ENCODE measurements at places on chromosomes 5 and 9.

DNA sequence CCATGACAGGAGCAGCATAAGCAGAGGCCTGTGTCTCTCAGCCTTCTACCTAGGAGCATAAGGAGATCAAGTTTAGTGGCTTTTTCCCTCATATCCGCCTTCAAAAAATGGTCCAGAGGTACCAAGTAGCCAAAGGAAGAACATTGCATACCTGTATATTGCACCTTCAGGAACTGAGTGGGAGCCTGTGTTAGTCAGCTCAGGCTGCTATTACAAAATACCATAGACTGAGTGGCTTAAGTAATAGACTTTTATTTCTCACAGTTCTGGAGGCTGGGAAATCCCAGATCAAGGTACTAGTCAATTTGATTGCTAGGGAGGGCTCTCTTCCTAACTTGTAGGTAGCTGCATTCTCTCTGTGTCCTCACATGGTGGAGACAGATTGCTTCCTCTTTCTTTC is 597.4 kb upstream of the PTGER4 start:
- no peak for DNase-seq

- DNase-seq, result no peak
Measured at GRCh38 chr5:3590967-3591900, 4.4 kb upstream of the IRX1 start.

- DNase-seq, result no peak
Measured at GRCh38 chr9:129121483-129121882, 10.3 kb downstream of the PTPA start.

DNA sequence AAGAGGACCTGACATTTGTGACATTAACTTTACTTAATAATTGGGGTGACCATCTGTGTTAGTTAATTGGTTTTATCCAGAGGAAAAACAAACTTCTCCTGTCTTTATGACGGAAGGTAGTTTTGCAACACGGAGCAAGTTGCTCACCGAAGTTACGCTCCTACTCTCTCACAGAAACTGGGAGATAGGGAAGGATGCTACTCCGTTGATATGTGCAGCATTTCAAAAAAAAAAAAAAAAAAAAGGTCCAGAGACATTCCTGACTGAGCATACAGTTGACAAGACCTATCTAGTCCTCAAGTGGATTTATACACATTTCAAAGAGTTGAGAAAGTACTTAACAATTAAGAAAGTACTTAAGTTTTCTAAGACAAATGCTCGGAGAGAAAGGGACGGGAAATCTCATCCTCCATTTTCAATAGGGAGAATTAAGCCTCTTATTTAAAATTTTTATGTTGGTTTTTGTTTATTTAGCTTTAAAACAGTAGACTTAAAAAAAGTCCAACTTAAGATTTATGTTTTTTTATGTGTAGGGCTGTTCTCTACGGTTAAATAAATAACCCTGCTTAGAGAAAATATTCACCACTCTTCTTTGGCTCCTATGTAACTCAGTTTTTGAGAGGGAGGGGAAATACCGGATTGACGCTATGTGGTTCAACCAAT is 455 bp upstream of the FER start:
- no peak for DNase-seq

GRCh38 chr9:134877541-134877940 is 3.1 kb upstream of the FCN2 start:
- no peak for DNase-seq

DNA sequence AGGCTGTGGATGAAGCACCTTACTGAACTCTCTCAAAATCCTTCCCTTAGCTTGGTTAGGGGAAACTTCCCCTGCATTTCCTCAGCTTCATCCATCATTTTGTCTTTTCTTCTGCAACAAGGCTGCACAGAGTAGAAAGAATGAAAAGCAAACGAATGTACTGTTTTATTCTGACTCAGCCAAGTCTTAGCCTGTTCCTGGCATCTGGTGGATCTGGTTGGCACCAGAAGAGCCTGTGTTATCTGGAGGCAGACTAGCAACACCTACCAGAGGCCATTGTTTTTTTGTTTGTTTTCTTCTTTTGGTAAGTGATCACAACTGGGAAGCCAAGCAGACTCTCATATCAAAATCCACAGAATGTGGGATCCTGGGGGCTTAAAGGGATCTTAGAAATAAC is 200.7 kb downstream of the FANCC start:
- DNase-seq, result no peak

DNA sequence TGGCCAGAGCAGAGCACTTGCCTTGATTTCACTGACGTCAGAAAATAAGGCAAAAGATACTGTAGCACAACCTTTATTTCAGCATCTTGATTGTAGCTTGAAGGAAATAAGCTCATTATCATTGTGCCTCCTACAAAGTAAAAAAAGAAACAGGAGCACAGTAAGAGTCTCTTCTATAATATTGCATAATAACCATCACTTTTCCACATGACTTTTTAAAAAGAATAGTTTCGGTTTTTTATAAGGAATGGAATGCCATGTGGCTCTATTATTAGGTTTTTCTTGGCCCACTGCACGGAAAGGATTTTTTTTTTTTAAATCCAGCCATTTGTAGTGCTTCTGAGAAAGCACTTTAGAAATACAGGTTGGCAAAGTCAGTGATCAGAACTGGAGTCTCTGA is 655.3 kb downstream of the LRRC70 start:
- no peak for DNase-seq

GRCh38 chr5:72233835-72234234 is 86.2 kb downstream of the MRPS27 start:
- no peak for DNase-seq

GRCh38 chr5:10352430-10353240 is 860 bp upstream of the MARCHF6 start:
- DNase-seq, result no peak

GRCh38 chr5:149583394-149583793 is 2.1 kb downstream of the ARHGEF37 start:
- DNase-seq, result no peak

DNA sequence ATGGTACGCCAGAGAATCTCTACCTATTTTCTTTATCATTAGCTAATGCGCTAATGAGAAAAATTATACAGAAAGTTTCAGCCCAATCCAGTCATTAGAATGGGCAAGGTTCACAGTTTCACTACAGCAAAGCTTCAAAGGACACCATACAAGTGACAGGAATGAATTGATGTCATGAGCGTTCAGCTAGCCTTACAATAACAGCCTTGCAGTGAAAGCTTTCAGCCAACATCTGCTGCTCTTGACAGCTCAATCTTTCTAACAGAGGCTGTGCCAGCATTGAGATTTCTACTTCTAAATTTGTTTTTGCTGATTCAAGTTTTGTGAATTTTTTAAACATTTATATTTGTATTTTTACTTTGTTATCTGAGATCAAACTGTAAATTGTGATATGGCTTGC is 302.4 kb upstream of the FAM174A start:
- DNase-seq, result peak; percentile 6

- no peak for DNase-seq
Measured at GRCh38 chr5:124630767-124631704, 115.4 kb downstream of the ZNF608 start.

- no peak for DNase-seq
Measured at GRCh38 chr9:38689678-38690077, 30.3 kb downstream of the FAM240B start.

DNA sequence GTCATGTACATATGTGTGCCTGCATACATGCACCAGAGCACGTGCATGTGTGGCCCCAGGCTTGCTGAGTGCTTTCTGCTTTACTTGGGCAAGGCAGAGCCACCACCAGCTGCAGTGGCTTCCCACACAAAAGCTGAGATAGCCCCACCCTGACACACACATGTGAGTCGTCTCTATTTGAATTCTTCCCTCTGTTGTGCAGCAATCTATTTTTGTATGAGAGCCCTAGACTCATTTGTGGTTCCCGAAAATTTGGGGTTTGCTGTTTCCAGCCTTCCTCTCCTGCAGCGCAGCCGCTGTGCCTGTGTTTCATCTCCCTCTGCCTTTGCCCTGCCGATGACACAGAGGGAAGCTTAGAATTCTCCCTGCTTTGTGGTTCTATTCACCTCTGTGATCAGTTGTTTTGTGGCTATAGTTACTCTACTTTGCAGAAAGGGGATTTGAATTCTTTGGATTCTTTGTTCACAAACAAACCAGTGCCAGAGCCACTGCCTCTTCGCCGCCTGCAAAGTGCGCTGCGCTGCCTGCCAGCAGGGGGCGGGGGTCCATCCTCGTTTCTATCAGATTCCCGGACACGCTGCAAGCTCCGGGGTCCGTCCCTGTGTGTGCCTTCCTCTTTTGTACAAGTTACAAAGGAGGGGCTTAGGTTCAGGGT is 95.8 kb upstream of the DAP start:
- peak; percentile 53 for DNase-seq

GRCh38 chr9:107639426-107639825 is 149.9 kb upstream of the KLF4 start:
- DNase-seq, result no peak

DNA sequence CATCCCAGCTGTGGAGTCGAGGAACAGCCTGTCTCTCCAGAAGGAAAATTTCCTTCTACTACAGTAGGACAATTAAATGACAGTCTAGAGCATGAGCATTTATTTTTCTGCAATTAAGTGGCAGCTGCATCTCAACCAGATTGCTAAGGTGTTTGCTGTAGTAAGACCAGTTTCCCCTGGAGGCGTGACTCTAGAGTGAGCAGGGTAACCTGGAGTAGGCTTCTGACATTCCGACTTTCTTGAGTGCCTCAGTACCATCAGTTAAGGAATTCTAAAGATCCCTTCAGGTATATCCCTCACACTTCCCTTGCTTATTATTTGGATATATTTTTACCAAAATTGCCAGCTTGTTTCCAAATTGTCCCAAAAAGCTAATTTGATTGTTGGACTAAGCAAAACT is 59.2 kb upstream of the IRX2 start:
- no peak for DNase-seq

- no peak for DNase-seq
Measured at GRCh38 chr5:35856765-35857351, at the start of gene IL7R. IL7R (plus strand) TSS chr5:35856891; CDS start chr5:35856978, 87 bp downstream.

GRCh38 chr5:151420127-151420526 is 27.3 kb upstream of the SLC36A1 start:
- DNase-seq, result no peak

- DNase-seq, result no peak
Measured at GRCh38 chr5:107090506-107090905, 580.2 kb downstream of the EFNA5 start.

- DNase-seq, result no peak
Measured at GRCh38 chr9:95971815-95972214, 96.3 kb downstream of the ERCC6L2 start.

GRCh38 chr5:89313804-89314588 is 431.0 kb upstream of the MEF2C start:
- no peak for DNase-seq

DNA sequence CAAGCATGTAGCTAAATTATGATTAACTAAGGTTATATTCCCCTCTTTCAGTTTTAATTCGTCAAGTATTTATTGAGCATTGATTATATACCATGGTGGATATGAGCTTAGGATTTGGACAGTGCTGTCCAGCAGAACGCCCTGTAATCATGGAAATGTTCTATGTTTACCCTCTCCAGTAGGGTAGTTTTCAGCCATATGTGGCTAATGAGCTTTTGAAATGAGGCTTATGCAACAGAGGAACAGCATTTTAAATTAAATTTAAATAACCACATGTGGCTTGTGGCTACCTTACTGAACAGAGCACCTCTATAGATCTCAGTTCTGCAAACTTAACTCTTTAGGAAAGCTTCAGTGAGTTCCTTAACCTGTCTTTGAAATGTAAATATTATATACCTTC is 59.1 kb downstream of the JMY start:
- DNase-seq, result no peak

DNA sequence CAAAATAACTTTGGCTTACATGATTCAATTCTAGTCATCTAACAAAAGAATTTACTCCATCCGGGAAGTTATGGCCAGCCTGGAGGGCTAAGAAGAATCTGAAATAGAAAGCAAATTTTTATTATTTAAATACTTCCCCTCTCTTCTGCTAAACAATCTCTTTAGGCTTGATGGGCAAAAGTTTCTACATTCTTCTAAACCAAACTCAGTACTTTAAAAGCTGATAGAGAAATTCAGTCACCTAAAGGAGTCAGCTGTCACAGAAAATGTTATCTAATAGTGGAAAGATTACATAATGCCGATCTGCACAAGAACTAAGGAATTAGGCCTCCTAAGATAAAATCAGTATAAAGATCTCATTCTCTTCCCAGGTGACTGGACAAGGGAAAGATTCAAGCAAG is 32.4 kb downstream of the GNAQ start:
- no peak for DNase-seq

GRCh38 chr9:4020755-4021296 is 279.0 kb downstream of the GLIS3 start:
- DNase-seq, result no peak

- no peak for DNase-seq
Measured at GRCh38 chr9:129624168-129624759, 1.7 kb upstream of the NTMT1 start.

DNA sequence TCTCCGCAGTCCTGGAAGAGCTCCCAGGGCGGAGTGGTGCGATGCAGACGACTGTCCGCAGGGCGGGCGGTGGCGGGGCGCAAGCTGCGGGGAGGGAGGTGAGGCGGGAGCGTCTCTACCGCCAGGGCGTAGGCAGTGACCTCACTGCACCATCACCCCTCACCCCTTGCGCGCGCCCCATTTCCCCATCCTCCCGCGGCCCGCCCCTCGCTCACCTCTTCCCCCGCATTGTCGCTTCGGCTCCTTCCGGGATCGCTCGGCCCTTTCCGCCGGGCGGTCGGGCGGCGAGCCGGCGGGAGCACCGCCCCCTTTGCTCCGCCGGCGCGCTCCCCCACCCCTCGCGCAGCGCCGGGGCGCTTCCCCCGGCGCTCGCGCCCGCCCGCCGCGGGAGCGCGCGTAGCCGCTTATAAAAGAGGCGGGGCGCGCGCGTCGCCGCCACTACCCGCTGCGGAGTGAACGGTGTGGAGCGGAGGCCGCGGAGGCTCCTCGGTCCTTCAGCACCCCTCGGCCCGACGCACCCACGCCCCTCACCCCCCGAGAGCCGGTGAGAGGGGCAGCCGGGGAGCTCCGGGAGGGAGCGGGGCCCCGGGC is at the start of gene SPTAN1:
SPTAN1 (plus strand) TSS at position 435 of the 591 bp plus-strand sequence. CDS start 14,154 bp downstream, outside the sequence.
- no peak for DNase-seq

DNA sequence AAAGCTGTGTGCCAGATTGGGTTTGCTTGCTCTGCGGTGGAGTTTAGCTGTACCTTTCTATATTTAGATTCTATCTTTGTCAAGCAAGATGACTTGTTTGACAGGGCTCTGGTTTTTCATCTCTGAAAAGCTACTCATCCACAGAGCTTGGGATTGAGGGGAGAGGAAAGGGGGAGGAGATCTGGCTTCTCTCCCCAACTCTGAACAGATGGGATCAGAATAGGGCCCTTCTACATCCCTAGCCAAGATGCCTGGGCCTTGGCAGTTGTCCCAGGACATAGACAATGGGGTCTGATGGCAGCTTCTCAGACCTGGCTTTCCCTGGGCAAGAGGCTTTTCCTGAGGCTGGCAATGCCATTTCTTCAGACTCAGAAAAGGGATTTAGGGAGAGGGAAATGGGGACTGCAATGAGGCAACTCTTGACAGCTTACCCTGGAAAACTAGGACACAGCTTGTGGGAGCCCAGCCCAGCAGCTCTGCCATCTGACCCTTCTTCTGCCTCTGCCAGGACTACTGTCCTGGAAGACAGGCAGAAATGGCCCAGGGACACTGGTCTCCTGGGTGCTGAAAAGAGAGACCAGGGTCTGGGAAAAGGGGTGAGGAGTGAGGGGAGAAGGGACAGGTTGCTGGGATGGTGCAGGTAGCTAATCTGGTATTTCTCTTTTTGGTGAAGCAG is 50.2 kb upstream of the ASTN2 start:
- no peak for DNase-seq

Measured in renal cortex interstitium (tissue), 15 donors.